ENCODE measurements at places on chromosomes 5 and 9.

DNA sequence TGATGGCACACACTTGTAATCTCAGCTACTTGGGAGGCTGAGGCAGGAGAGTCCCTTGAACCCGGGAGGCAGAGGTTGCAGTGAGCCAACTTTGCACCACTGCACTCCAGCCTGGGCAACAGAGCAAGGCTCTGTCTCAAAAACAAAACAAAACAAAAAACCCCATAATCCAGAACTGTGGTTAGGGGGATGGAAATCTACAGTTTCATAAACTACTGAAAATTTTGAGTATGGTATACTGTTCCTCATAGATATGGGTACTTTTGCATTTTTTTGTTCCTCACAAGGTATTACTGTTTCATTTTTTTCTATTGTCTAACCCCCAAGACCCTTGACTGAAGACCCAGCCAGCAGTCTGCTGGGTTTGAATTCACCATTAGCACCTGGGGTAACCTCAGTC is 52.2 kb upstream of the MAP3K1 start:
- DNase-seq = no peak

GRCh38 chr9:107819772-107820565 is 330.4 kb upstream of the KLF4 start:
- DNase-seq = no peak

- DNase-seq = peak; percentile 35
Measured at GRCh38 chr5:34923694-34924461, 5.5 kb upstream of the DNAJC21 start.

GRCh38 chr5:136457390-136458013 is 92.2 kb upstream of the TRPC7 start:
- DNase-seq = no peak

GRCh38 chr5:176816791-176817347 is 6.5 kb downstream of the UNC5A start:
- no peak for DNase-seq

DNA sequence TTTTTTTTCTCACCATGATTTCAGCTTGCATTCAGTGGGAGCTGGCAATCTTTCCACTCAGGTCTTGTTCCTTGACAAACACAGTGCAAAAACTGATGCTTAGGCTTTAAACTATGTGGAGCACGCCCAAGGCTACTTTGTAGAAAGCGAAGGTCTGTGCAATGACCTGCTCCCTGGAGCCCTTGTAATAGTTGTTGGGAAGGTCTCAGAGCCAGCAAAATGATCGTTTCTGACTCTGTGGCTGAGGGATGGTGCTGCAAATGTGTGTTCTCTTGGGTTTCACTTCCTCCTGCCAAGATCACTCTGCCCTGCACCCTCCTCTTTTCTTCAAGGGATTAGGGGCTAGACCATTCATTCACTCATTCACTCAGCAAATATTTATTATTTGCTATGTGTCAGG is 249.7 kb upstream of the MAP3K1 start:
- DNase-seq = no peak

DNA sequence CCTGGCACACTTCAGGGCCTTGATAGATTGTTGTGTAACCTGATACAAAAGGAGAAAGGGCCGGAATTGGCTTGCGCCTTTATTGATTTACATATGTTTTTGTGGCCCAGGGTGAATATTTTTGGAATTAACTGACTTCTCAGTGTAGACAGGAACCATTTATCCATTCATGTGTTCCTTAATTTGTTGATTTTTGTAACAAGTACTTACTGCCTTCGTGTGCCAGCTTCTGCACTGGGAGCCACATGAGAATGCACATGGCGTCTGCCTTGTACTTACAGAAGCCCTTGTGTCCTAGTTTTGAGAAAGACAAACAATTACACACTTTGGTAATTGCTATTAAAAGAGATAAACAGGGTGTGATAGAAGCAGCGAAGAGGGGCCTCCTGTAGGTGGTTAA is 26.4 kb downstream of the EHMT1 start:
- no peak for DNase-seq

GRCh38 chr5:15518786-15519185 is 18.8 kb downstream of the FBXL7 start:
- no peak for DNase-seq

DNA sequence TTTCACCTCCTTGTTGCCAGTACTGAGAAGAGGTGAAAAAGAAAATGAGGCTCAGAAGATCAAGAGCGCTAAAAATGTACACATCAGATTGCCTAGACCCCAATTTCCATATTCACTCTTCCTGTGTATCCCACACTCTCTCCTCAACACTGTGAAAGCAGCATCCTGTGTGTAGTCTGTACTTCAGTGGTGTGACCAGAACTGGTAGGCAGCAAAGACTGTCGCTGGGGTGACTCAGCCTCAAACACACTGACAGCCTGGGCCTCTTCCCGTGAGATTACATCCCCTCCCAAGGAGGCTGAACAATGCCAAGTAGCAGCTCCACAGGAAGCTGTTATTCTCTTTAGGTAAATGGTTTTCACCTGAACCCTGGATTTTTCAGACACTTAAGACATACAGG is 135.5 kb downstream of the CCDC192 start:
- DNase-seq = no peak

GRCh38 chr5:82813861-82814260 is 263.3 kb downstream of the TMEM167A start:
- no peak for DNase-seq

DNA sequence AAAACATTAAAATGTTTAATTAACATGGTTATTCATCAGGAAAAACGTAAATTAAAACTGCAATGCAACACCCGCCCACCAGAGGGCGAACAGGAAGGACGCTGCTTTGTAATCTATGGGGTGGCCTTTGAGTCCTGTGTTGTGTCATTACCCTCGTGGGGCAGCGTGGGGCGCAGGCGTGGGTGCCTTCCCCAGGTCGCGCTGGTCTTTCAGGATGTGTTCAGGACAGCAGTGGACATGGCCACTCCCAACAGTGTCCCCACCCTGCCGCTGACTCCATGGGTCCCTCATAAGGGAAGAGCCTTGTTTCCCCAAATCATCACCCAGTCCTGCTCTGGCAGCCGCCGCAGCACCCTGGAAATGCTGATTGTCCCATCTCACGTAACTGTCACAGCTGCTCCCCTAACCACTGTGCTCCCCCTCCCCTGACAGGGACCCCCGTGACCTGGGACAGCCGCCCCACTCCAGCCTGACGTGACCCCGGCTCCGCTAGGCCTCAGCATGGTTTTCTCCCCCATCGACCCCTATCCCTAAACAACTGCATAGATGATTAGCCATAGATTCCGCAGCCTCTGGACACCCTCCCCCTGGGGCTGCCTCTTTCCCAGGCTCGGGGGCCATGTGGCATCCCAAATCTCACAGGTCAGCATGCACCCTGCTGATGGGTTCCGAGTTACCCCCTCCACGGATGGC is 36.4 kb downstream of the GLT6D1 start:
- peak; percentile 58 for DNase-seq

DNA sequence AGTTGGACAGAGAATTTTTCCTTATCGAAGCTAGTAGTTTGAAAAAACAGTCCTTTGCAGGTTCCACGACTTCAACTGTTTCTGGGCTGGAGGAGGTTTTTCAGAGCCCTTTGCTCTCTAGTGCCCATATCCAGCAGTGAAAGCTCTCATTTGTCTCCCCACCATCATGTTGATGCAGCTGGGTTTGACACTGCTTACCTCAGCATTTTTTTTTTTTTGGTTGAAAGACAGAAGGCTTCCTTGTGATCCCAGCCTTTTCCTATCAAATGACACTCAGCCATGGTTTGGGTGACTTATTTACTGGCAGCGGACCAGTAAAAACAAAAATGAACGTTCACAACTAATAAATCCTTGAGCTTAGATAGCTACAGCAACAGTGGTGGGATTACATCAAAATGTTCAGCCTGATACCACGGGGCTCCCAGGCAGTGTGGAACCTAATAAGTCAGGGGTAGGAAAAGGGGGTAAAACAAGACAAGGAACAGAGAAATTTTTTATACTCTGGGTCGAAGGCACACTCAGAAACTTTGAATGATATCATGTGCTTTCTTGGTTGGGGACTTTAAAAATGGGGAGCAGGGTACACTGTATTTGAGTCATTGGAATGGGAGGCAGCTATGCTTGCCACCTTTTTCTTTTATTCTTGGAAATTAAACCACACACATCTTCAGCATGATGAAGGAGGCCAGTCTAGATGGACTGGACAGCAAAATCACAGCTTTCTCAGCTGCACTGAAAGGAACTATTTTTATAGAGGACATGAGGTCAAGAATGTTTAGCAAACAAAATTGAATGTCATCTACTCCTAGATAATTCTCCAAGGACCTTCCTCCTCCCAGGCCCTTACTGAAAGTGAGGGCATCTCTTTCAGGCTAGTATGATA is 308.9 kb upstream of the MPDZ start:
- DNase-seq = no peak

DNA sequence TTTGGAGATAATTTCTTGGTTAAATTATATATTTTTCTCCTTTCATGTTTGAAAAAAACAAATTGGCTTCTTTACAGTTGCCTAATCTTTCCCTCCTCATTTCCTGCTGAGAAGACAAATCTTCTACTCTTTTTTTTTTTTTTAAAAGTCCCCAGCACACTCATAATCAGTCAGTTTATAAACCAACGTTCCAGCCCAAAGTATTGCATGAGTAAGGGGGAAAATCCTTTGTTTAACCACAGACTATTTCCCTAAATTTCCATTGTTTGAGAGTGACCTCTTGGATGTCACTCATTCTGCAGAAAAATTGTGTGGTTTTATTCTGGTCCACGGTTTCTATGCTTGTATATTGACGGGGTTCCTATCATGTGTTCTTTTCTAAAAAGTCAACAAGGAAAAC is 55.1 kb upstream of the TLR4 start:
- DNase-seq = no peak

- peak; percentile 10 for DNase-seq
Measured at GRCh38 chr5:75678155-75678554, 39.1 kb downstream of the POC5 start.

DNA sequence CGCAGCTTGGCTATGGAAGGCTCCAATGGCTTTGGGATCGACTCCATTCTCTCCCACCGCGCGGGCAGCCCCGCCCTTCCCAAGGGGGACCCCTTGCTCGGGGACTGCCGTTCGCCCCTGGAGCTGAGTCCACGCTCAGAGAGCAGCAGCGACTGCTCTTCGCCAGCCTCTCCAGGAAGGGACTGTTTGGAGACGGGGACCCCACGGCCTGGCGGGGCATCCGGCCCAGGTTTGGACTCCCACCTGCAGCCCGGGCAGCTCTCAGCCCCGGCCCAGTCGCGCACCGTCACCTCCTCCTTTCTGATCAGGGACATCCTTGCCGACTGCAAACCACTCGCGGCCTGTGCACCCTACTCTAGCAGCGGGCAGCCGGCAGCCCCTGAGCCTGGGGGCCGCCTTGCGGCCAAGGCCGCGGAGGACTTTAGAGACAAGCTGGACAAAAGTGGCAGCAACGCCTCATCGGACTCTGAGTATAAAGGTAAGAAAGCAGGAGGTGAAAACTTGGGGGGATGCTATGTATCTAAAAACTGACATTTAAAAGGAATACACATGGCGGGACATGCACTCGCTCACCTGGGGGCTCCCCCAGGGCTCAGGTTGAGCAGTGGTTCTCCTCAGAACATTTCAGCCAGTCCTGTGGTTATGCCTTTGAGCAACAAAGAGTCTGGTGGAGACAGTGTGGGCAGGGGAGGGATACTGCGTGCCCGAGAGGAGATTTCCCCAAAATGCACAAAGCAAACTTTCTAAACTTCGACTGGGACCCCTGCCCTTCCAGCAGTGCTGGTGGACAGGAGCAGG is 579 bp downstream of the BARHL1 start:
- no peak for DNase-seq

DNA sequence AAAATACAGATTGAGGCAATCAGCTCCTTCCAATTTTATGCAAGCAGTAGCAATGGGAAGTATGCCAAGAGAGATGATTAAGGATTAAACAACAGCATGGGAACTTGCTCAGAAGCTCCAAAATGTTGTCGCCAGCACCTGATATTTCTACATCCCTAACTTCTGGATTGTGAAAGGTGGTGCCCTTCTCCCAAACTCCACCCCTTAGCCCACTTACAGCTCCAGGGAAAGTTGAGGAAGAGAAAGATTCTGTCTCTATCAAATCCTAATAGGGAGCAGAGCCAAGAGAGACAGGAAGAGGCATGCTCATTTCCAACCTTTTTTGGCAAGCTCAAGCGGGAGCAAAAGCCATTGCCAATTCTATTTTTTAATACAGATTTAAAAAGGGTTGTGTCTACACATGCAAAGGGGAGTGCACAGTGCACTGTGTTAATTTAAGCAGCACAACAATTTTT is 92.4 kb upstream of the NR3C1 start:
- no peak for DNase-seq

DNA sequence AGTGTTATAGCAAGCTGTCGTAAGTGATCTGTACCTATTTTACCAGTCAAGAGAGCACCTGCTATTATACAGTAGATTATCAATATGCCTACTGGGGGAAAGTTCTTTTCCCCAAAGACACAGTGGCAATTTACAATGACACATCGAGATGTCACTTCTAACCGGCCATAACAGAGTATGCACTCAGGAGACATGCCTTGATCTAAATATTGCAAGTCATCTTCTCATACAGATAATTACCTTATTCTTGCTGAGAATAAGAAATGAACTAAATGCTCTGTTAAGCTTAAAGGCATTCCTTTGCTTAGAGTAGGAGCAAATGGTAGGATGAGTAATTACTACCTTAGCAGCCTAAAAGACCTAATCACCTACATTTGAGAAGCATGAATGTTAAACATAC is 71.6 kb downstream of the PKD2L2 start:
- DNase-seq = no peak

GRCh38 chr9:88972401-88972800 is 18.9 kb upstream of the S1PR3 start:
- DNase-seq = no peak

DNA sequence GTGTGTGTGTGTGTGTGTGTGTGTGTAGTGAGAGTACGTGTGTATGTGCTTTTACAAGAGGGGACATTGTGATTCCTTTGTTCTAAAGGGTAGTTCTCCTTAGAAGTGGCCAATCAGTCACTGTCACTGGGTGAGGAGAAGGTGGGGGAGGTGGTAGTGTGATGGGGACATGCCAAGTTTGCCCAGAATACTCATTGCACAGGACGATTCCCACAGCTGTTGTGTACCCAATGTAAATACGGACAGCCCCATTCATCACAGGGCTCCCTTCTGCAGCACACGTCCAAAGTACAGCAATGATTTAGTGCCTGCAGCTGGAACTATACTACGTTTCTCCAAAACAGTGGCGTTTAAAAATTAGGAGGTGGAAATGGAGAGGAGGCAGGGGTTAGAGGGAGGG is 287.8 kb downstream of the TLR4 start:
- DNase-seq = no peak

GRCh38 chr5:84378961-84379360 is 5.7 kb downstream of the EDIL3 start:
- no peak for DNase-seq

- DNase-seq = no peak
Measured at GRCh38 chr5:25094219-25094618, 449.4 kb upstream of the CDH10 start.

DNA sequence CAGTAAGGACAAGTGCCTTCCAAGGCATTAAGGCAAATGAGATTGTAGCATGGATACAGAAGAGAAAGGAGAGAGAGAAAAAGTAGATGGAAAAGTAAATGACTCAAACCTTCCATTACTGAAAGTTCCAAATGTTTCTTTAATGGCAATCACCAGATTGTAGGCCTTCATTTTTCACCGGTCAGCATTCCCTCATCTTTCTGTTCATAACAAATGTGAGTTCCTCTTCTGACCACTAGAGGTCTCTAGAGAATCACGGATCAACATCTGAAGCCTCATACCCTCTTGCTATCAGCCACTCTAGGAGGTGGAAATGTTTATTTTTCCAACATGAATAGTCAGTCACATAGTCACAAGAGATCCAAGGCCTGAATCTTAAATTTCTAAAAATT is 73.6 kb upstream of the RPS23 start:
- no peak for DNase-seq

- DNase-seq = no peak
Measured at GRCh38 chr9:91077624-91078368, 276.2 kb downstream of the SYK start.

GRCh38 chr9:591292-591691 is 250.2 kb upstream of the DMRT1 start:
- no peak for DNase-seq

All from CD4-positive, alpha-beta T cell treated with Interleukin-17A for 4 hours (primary cell).